ENCODE measurements at places on chromosomes 1 and 21. TPM values are rescaled to one million over a fixed set of nuclear protein-coding genes. Genes with fewer than 3 reads are reported as not detected.

GRCh38 chr1:181010789-181011188 lies 11.9 kb downstream of the STX6 start:
- H3K36me3 ChIP-seq, result peaks cover 11% of the 10 kb centered on the region
- no peaks in the 10 kb centered on the region for H3K27me3 ChIP-seq
- H3K27ac ChIP-seq, result no peak overlapping the region
- H3K4me3 ChIP-seq, result no peak overlapping the region

The SH2D2A gene
- total RNA-seq, result 221 TPM

DNA sequence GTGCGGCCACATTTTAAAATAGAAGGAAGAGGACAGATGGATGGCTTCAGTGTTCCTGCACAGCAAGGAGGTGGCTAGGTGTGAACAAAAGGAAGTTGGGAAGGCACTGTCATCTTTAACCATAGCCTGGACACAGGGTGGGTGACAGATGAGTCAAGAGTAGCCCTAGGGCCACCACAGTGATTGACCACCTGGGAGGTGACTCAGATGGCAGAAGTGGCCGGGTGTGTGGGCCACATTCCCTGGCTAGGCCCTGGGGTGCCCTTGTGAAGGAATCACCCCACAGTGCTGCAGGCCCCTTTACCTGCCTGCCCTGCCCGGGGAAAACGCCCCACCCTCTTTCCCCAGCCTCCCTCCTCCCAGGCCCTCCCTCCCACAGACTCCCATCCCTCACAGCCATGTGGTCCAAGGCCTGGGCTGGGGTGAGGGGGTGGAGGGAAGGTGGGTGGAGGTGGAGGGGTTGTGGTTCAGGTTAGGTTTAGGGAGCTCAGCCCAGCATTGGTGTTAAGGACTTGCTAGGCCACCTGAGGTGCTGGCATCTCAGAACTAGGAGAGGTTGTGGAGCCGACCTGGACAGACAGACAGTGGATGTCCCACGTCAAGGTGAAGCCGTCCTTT lies 59.1 kb downstream of the SPSB1 start:
- H3K36me3 ChIP-seq, result no peaks in the 10 kb centered on the region
- no peak overlapping the region for H3K4me3 ChIP-seq
- no peaks in the 10 kb centered on the region for H3K27me3 ChIP-seq

The HPCAL4 gene
- 0.35 TPM for total RNA-seq

The ATXN7L2 gene
- total RNA-seq, result 11.9 TPM

DNA sequence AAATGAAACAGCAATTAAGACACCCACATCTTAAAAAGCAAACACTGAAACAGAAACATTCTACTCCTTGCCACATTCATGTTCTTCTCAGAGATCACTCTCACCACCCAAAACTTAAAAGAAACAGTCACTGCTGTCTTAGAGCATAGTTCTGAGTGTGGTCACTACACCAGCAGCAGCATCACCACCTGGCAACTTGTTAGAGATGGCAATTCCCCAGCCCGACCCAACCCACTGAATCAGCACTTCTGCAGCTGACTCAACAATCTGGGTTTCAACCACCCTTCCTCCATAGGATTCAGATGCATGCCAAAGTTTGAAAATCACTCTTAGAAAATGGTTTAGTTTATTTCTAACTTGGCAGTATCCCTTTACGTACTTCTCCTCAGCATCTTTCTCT lies 126.1 kb downstream of the CDC42BPA start:
- no peak overlapping the region for H3K27ac ChIP-seq
- H3K4me1 ChIP-seq, result peaks cover 10% of the 10 kb centered on the region
- peaks cover 25% of the 10 kb centered on the region for H3K27me3 ChIP-seq
- no peaks in the 10 kb centered on the region for H3K36me3 ChIP-seq
- H3K4me3 ChIP-seq, result no peak overlapping the region

DNA sequence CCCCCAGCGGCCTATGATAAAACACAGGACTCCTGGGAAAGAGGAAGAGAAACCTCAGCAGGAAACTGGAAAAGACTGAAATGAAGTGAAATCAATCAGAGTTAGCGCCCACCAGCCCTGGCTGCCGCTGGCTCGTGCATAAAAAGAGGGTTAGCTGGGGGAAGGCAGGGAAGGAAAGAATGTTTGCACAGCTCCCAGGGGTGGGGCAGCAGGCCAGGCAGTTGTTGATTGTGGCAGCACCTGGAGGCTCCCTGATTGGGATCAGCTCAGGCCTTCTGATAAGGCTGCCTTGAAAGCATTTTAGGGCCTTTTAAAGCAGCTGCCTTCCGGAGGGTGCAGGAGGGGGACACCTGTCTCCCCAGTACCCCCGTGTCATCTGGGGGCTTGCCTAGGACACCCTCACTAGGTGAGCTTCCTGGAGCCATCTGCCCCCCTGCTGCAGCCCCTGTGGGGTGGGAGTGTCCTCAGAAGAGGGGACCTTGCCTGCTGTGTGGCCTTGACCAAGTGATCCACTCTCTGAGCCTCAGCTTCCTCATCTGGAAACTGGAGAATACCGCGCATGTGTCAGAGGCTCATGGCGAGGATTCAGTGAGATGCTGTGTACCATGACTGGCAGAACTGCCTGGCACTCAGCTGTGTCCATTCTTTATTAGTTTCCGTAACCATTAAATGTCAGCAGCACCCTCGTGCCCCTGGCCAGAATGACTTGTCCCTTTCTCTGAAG lies 6.6 kb downstream of the EPHB2 start:
- H3K27ac ChIP-seq, result no peak overlapping the region
- no peak for DNase-seq
- H3K27me3 ChIP-seq, result peaks cover 36% of the 10 kb centered on the region
- H3K36me3 ChIP-seq, result no peaks in the 10 kb centered on the region
- H3K4me3 ChIP-seq, result no peak overlapping the region
- H3K4me1 ChIP-seq, result peaks cover 10% of the 10 kb centered on the region

GRCh38 chr1:8597455-8597854 lies 220.0 kb downstream of the RERE start:
- H3K4me1 ChIP-seq, result peaks cover 56% of the 10 kb centered on the region
- no peak overlapping the region for H3K4me3 ChIP-seq
- H3K27ac ChIP-seq, result no peak overlapping the region
- no peaks in the 10 kb centered on the region for H3K27me3 ChIP-seq
- DNase-seq, result no peak

The FCRL5 gene
- not detected for total RNA-seq

The RHBDL2 gene
- not detected for total RNA-seq

The DMBX1 gene
- 0.37 TPM for total RNA-seq

- DNase-seq, result no peak
- no peaks in the 10 kb centered on the region for H3K4me1 ChIP-seq
- H3K27me3 ChIP-seq, result no peaks in the 10 kb centered on the region
- H3K27ac ChIP-seq, result no peak overlapping the region
- no peak overlapping the region for H3K4me3 ChIP-seq
- peaks cover 31% of the 10 kb centered on the region for H3K36me3 ChIP-seq
These were observed 21.9 kb downstream of the SH2D2A start for GRCh38 chr1:156794506-156795373.

The LRRC39 gene
- total RNA-seq, result 0.86 TPM

GRCh38 chr1:78676347-78676982 lies 26.8 kb downstream of the IFI44 start:
- no peaks in the 10 kb centered on the region for H3K27me3 ChIP-seq
- H3K4me1 ChIP-seq, result peaks cover 15% of the 10 kb centered on the region
- DNase-seq, result peak; percentile 64

DNA sequence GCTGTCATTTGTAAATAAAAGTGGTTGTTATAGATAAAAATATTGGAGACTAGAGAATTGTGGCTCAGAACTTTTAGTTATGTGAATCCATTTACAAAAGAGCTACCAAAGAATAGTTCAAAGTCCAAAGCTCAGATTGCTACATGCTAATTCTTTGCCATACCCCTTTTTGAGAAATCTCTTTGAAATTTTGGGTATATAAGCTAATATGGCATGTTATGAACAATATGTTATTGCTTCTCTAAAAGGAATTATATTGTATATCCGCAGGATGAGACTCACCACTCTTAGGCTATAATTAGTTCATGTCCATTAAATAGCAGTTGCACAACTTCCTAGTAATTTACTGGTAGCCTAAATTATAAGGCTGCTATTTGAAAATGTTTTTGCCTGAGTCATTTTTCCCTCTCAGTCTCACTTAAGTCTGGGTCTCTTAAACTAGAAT lies 178.0 kb downstream of the ZNF281 start:
- no peak overlapping the region for H3K4me3 ChIP-seq
- no peak overlapping the region for H3K27ac ChIP-seq
- peaks cover 26% of the 10 kb centered on the region for H3K27me3 ChIP-seq
- H3K4me1 ChIP-seq, result peaks cover 6% of the 10 kb centered on the region
- no peaks in the 10 kb centered on the region for H3K36me3 ChIP-seq

GRCh38 chr21:24115141-24115540 lies 1492.1 kb downstream of the MRPL39 start:
- H3K36me3 ChIP-seq, result no peaks in the 10 kb centered on the region
- no peaks in the 10 kb centered on the region for H3K27me3 ChIP-seq
- no peak for DNase-seq
- H3K4me3 ChIP-seq, result no peak overlapping the region
- H3K4me1 ChIP-seq, result no peaks in the 10 kb centered on the region

DNA sequence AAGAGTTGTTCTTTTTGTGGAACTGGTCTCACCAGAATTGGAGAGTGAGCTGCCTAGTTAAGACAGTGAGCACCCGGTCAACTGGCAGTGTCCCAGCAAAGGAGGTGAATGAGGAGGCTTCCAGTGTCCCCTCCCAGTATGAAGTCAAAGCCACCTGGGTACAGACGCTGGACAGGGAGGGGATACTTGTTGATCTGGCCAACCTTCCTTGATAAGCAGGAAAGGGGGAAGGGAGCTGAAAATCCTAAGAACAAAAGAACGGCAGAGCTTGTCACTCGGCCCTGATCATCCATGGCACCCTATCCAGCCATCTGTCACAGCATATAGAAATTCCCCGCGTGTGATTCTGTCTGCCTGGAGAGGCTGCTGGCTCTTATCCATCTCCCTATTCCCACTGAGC lies 91.5 kb downstream of the SSBP3 start:
- H3K27me3 ChIP-seq, result no peaks in the 10 kb centered on the region
- peaks cover 36% of the 10 kb centered on the region for H3K4me1 ChIP-seq
- H3K27ac ChIP-seq, result no peak overlapping the region
- no peaks in the 10 kb centered on the region for H3K36me3 ChIP-seq
- H3K4me3 ChIP-seq, result no peak overlapping the region

The RGS5 gene
- 5.3 TPM for total RNA-seq

GRCh38 chr21:36783612-36784374 lies 84.9 kb downstream of the SIM2 start:
- H3K4me3 ChIP-seq, result no peak overlapping the region
- no peaks in the 10 kb centered on the region for H3K27me3 ChIP-seq
- no peak overlapping the region for H3K27ac ChIP-seq
- H3K36me3 ChIP-seq, result no peaks in the 10 kb centered on the region
- DNase-seq, result no peak

DNA sequence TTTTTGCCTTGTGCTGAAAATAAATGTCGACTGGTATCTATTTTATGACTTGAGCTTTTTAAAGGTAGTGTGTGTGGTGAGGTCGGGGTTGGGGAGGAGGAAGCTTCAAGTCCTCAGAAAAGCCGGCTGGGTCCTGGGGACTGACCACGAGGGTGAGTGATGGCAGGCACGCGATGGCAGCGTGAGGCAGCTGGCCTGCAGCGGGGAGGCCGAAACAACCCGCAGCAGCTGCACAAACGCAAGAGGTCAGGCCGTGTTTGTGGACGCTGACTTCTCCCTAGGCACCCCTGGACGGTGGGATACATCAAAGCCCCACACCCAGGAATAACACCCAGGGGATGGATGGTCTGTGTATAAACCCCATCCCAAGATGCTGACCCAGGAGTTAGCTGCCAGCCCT lies 51.4 kb downstream of the ZBTB18 start:
- no peak overlapping the region for H3K4me3 ChIP-seq
- H3K27me3 ChIP-seq, result peaks cover 4% of the 10 kb centered on the region
- no peak overlapping the region for H3K27ac ChIP-seq
- no peaks in the 10 kb centered on the region for H3K36me3 ChIP-seq

The TRIM46 gene
- total RNA-seq, result 8.6 TPM

The KLHDC7A gene
- not detected for total RNA-seq

GRCh38 chr1:199466961-199467360 lies 560.5 kb upstream of the NR5A2 start:
- no peak for DNase-seq
- H3K4me3 ChIP-seq, result no peak overlapping the region
- H3K27me3 ChIP-seq, result no peaks in the 10 kb centered on the region
- H3K27ac ChIP-seq, result no peak overlapping the region
- H3K36me3 ChIP-seq, result no peaks in the 10 kb centered on the region

The WDR64 gene
- not detected for total RNA-seq

DNA sequence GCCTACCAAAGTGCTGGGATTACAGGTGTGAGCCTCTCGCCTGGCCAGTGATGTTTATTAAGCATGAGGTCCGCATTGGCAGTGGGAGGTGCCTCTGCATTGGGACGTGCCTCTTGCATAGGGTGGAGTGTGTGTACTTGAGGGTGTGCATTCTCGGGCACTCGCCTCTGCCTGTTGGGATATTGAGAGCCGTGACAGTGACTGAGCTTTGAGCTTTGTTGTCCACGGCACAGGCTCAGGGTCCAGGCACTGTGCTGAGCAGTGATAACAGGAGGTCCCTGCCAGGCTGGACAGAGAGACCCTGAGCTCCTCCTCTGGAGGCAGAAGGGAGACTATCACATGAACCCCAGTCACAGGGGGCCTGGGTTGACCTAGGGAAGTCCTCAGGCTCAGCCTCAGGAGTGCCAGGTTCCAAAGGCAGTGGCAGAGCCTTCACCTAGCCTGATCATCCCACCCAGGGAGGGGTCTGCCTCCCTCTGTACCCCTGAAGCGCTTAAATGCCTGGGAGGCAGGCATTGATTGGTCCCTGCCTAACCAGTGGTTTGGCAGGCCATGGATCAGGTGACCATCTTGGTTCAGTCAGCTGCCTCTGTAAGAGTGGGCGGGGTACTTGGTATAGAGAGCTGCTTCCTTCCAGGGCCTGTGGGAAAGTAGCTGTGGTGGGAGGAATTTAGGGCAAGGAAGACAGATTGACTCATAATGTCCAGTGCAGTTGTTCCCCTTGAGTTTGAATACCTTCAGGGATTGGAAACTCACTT lies 213.8 kb upstream of the TMEM51 start:
- DNase-seq, result no peak
- H3K36me3 ChIP-seq, result no peaks in the 10 kb centered on the region
- H3K4me3 ChIP-seq, result no peak overlapping the region
- H3K27ac ChIP-seq, result no peak overlapping the region
- H3K4me1 ChIP-seq, result no peaks in the 10 kb centered on the region
- no peaks in the 10 kb centered on the region for H3K27me3 ChIP-seq

GRCh38 chr1:22452481-22452957 lies 868 bp downstream of the ZBTB40 start:
- peaks cover 6% of the 10 kb centered on the region for H3K36me3 ChIP-seq
- peaks cover 35% of the 10 kb centered on the region for H3K4me1 ChIP-seq
- peak overlapping the region; percentile 98 for H3K4me3 ChIP-seq
- H3K27me3 ChIP-seq, result no peaks in the 10 kb centered on the region
- no peak for DNase-seq
- peak overlapping the region; percentile 97 for H3K27ac ChIP-seq

DNA sequence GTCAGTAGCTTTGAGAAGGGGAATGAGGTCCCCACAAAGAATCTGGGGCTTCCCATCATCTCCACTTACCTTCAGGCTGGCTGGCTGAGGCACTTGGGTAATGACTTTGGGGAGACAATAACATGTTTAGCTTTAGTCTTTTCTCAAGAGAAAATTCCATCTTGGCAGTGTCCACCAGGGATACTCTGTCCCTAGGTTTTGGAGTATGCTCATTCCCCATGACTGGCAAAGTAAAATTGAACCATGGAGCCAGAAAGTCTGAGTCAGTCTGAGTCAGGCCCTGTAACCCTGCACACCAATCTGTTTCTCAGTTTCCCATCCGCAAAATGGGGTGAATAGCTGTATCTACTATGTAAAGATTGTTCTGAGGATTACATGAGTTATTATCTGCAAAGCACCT lies 28.2 kb downstream of the RUNX1 start:
- H3K36me3 ChIP-seq, result no peaks in the 10 kb centered on the region
- H3K27ac ChIP-seq, result peak overlapping the region; percentile 3
- H3K4me3 ChIP-seq, result peak overlapping the region; percentile 71
- H3K27me3 ChIP-seq, result no peaks in the 10 kb centered on the region
- no peak for DNase-seq
- peaks cover 91% of the 10 kb centered on the region for H3K4me1 ChIP-seq
